Astrocyte (in vitro differentiated cells and primary cell): ENCODE measurements at places on chromosomes 7 and 10.

DNA sequence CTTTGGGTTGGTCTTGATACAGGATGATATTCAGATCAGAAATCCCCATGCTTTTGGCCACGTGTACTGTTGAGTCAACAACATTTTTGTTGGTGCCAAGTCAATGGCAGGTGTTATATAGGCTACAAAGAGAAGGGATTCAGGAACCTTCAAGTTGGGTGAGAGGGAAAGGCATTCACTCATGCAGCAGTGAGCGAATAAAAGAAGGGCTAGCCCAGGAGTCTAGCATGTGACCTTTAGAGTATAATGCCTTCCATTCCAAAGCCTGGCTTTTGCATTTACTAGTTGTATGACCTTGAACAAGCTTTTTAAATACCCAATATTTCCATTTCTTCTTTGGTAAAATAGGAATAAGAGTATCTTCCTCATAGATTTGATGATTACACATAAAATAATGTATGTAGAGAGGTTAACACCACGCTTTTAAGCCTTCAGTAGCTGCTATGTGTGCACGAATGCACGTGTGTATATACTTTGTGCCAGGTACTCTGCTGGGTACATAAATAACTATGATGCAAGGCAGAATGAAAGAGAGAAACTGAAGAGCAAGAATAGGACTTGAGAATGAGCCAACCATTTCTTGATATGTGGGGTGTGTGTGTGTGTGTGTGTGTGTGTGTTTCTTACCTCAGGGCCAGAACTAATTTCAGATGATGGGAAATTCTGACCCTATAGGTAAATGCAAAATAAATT is 163.6 kb downstream of the PDE1C start:
- DNase-seq, result no peak

DNA sequence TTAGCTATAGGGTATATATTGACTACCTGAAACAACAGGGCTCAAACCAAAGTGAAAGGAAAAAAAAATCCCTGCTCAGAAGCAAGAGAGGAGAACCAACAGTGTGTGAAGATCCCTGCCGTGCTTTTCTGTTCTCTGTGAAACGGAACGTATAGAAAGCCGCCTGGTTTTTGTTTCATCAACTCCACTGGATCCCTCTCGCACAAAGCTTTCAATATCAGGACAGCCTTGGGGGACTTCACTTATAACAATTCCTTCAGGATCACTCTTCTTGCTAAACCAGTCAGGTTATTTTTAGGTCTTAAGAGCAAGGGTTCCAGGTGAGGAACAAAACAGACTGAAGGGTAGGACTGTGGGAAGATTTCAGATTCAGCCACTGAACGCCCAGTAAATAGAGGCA is 151.1 kb upstream of the CACNA2D1 start:
- no peak for DNase-seq

- DNase-seq, result no peak
These were observed 9.7 kb upstream of the CAMK2G start for GRCh38 chr10:73884017-73884416.

- no peak for DNase-seq
These were observed 131.0 kb downstream of the SEM1 start for GRCh38 chr7:96578606-96579005.

DNA sequence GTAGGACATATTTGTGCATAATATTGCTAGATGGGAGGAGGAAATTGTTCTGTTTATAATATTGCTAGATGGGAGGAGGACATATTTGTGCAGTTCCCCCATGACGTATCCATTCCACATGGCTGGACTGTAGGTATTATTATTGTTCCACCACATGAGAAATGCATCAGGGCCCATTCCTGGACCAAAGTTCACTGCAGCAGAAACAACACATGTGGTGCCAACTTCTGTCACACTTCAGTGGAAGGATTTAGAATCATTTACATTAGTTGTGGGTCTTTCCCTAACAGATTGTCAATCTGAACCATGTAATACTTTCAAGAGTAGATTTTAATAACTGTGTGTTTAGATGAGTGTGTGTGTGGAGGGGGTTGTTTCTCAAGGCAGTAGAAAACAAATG is 32.7 kb upstream of the MACC1 start:
- peak; percentile 92 for DNase-seq

- no peak for DNase-seq
These were observed 5.3 kb downstream of the MINPP1 start for GRCh38 chr10:87510025-87510424.

DNA sequence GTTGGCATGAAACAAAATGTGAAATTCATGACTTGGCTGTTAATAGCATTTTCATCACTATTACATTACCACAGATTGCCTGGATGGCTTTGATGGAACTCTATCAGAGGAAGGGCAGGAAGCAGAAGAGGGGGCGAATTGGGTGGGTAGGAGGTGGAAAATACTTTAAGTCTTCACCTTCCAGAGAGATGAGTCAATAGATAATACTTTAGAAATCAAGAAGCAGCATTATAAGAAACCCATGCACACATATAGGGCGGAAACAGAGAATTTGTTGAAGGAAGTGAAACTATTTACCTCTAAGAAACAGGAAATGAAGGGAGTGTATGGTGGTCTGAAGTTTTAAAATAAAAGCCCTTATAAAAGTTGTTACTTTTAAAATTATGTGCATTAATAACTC is 152.1 kb upstream of the TARP start:
- DNase-seq, result no peak

- DNase-seq, result no peak
These were observed 154.0 kb downstream of the UBE2H start for GRCh38 chr7:129798616-129799349.

DNA sequence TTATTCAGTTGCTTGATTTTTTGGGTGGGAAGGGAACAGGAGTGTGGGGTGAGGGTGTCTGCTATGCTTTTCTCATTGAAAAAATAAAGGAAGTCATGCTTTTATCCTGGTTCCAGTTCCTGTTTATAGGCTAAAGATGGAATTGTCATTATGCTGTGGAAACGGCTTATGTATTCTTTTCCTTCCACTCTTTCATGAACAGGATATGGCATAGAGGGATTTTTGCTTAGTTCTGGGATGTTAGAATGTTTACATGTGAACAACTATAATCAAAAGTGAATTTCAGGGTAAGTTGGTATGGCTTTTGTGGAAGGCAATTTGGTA is 35.9 kb upstream of the PTPN12 start:
- DNase-seq, result no peak

DNA sequence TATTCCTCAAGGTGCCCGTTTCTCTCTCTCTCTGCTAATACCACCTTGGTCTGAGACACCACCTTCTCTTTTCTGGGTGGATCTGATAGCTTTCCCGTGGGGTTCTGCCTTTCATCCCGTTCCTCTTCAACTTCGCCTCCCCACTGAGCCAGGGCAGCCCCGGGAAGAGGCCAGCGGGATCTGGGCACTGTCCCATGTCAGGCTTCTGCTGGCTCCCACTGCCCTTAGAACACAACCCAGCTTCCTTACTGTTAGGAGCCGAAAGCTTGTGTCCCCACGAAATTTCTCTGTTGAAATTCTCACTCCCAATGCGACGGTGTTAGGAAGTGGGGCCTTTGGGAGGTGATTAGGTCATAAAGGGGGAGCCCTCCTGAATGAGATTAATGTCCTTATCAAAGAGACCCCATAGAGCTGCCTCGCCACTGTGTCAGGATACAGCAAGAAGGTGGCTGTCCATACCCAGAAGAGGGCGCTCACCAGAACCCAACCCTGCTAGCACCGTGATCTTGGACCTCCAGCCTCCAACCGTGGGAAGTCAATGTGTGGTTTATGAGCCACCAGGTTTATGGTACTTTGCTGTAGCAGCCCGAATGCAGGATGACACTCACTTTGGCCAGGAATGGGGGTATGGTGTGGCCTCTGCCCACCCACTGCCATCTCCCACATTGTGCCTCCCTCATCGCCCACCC is 79.2 kb downstream of the CAMK1D start:
- DNase-seq, result no peak

- no peak for DNase-seq
These were observed 4.9 kb downstream of the PTEN start for GRCh38 chr10:87868277-87868676.

GRCh38 chr7:79176859-79177477 is 276.5 kb downstream of the MAGI2 start:
- DNase-seq, result peak; percentile 33

- no peak for DNase-seq
These were observed 1.7 kb upstream of the VENTX start for GRCh38 chr10:133235932-133236331.

- no peak for DNase-seq
These were observed 147.8 kb upstream of the KLF14 start for GRCh38 chr7:130881799-130882141.

DNA sequence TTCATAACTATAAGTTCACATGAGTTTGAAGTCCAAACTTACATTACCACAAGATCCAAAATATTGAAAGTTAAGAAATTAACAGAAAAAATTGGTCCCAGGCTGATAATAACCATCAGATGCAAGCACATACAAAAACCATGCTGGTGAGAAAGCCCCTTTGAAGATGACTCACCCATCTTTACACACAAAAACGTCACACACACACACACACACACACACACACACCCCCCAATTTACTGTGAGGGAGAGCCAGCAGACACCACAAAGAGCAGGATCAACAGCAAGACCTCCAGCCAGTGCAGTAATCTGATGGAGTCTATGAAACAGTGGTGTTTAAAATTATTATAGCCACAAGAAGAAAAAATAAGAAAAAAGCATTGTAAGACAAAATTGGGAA is 50.1 kb upstream of the DRGX start:
- DNase-seq, result peak; percentile 46

GRCh38 chr7:34723866-34724490 is 66.0 kb downstream of the NPSR1 start:
- DNase-seq, result no peak

DNA sequence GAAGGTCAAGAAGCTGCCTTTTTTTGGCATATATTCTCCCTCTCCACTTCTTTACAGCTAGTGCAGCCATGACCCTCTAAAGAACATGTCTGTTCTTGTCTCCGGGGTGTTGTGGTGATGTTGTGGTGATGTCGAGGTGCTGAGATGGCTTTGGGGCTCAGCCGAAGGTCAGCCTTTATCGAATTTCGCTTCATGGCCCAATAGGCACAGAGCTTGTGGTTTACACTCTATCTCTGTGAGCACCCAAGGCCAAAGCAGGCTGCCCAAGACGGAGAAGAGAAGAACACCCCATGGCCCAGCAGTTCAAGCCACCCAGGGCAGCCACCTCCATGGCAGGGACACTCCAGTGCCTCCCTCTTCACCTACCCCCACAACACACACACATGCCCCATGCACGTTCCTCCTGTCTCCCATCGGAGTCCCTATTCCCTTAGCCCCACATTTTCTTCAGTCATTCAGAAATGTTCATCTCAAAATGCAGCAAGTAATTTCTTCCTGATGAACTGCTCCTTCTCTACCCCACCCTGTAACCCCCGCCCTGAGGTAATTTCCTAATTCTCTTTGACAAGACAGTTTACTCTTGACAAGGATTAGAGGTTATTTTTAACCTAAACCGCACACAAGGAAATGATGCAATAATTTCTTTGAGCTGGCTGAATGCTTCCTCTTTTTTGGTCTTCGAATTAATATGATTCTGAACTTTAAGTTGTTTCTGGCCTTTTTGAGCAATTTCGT is 18.6 kb upstream of the ADRB1 start:
- no peak for DNase-seq

DNA sequence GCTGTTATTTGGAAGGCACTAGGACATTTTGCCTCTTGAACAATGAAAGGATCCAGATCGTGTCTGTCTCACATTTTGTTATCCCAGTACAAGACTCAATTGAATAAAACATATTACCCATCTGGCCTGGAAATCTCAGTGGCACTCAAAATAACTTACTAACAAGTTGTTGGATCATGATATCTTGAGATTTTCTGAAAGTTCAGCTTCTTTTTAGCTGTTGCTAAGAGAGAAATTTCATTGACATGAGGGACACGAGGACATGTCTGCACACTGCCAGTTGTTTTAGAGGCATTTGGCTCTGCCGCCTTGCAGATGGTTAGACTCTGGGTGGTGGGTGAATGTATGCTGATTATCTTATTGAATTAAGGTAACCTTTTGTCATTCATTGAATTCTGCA is 41.0 kb downstream of the KAT6B start:
- DNase-seq, result no peak

DNA sequence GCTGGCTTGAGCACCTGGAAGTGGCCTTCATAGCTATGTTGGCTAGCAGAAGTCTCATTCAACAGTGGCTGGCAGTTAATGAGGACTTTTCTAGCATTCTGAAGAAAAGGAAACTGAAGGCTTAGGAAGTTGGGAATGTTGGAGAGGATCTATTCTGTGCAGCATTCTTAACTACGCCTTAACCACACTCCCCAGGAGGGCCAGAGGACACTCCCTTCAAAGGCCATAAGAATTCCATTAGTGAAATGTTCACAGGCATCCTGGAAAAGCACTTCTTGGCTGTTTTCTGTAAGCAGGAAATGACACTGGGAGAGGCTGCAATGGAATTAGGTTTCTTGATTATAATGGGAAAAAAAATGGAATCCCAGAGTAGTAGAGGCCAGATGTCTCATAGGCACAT is 188.9 kb downstream of the ARHGAP12 start:
- DNase-seq, result peak; percentile 95

GRCh38 chr10:79381804-79382221 is 34.5 kb downstream of the PPIF start:
- peak; percentile 82 for DNase-seq

DNA sequence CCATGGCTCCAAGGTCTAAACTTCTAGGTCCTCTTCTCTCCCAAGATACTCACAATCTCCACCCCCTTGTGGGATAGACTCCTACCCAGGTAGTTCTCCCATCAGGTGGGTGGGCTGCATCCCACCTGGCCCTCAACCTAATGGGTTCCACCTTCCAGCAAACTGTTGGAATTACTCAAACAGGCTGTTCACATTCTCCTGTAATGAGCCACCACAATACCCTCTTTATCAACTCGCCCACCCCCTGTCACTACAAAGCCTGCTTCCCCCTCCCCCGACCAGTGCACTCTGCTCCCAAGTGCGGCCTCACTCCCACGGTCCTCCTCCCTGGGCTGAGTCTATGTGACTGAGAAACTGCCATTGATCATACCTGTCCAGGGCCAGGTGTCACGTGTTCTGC is 10.4 kb upstream of the HTR5A start:
- no peak for DNase-seq

DNA sequence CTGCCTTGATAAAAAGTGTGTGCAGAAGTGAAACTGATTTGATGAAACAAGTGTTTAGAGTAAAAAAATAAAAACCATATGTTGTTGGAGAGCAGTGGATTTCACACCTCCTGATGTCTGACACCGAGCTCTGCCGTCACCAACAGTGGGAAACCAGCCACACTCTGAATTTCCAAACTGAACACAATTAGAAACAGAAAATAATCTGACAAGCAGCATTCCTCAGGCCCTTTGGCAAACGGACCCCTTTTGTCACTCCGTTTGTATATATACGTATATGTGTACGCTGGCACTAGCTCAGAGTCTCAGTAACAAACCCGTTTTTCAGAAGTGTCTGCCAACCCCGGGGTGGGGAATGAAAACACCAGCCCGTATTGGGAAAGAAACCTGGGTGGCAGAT is 32.4 kb downstream of the TACC2 start:
- no peak for DNase-seq

- peak; percentile 20 for DNase-seq
These were observed 38.1 kb downstream of the UBE2H start for GRCh38 chr7:129914536-129915272.

GRCh38 chr10:1472178-1472958 is 265.0 kb downstream of the ADARB2 start:
- no peak for DNase-seq
